ENCODE measurements at places on chromosomes 7 and 10.

DNA sequence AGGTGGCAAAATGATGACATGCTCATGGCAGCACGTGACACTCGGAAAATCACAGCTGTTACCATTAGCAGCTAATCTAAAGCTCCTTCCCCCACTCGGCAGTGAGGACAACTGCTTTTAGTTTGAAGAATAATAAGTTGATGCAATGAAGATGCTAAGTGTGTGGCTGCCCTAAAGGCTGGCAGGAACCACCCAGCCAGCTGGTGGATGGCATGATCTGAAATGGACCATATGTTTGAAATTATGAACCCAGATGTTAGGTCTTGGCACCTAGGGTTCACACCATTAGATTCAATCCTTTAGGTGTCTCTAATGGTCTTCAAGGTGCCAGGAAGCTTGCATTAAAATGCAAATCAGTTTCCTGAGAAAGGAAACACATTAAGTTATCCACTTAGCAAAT is 230.1 kb downstream of the WDR11 start:
- no peak for DNase-seq

- DNase-seq: no peak
Observed at GRCh38 chr10:32982293-32982709, 24.3 kb upstream of the ITGB1 start.

- DNase-seq: no peak
Observed at GRCh38 chr7:94486216-94486615, 23.4 kb upstream of the CASD1 start.

DNA sequence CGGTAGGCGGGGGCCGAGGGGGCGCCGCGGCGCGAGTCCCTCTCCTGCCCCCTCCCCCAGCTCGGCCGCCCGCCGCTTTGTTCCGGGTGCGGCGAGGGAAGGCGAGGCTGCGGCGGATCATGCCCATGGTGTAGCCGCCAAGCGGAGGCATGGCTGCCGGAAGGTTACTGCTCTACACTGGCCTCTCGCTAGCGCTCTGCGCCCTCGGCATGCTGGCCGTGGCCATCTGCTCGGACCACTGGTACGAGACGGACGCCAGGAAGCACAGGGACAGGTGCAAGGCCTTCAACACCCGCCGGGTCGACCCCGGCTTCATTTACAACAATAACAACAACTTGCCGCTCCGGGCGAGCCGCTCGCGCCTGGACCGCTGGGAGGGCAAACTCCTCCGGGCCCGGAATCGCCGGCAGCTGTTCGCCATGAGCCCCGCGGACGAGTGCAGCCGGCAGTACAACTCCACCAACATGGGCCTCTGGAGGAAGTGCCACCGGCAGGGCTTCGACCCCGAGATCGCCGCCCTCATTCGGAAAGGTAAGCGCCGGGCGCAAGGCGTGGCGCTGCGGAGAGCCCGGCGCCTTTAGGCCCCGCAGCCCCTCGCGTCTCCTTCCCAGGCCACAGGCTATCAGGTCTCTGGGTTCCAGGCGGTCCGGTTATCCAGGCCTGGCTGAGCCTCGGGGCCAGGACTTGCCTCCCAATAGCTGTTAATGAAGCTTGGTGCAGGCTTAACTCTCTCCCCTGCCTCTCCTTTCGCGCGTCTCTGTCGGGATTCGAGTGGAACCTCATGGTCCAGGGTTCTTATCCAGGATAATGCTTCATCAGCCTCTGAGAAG is 513 bp downstream of the TMEM178B start:
- DNase-seq: peak; percentile 75

DNA sequence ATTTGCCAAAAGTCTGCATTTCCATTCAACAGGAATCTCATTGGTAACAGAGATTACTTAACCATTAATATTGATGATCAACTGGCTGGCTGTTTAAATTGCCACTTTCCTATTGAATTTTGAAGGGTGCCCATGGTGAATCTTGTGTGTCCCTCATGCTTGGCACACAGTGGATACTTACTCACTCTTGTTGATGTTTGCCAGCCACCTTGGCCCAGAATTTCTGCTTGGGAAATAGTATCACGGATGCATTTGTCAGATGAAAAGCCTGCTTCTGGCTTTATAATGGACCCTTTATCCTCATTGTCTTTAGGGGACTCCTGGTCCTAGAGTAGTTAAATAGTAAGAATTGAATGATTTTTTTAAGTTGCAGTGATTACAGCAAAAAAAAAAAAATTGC is 52.0 kb downstream of the MMRN2 start:
- no peak for DNase-seq

- peak; percentile 36 for DNase-seq
Observed at GRCh38 chr10:29150010-29150409, 138.9 kb upstream of the LYZL1 start.
